Activated CD4-positive, alpha-beta T cell treated with anti-CD3 and anti-CD28 coated beads, Interleukin-2, amount 10 ng/mL, durations not matched to agents 24 days and 14 days (primary cell): ENCODE measurements at places on chromosomes 12 and 14. TPM values are rescaled to one million over a fixed set of nuclear protein-coding genes. Genes with fewer than 3 reads are reported as not detected.

Gene DEPDC4
- 1.3 and 2.9 TPM in 2 replicates for total RNA-seq

Gene ALDH2
- total RNA-seq = 0.09 and 0.21 TPM in 2 replicates

Gene NEUROD4
- total RNA-seq = not detected in 2 replicates

Gene FGF23
- not detected in 2 replicates for total RNA-seq

Gene STXBP6
- not detected in 2 replicates for total RNA-seq

Gene PZP
- total RNA-seq = not detected in 2 replicates

Gene TSPAN11
- not detected in 2 replicates for total RNA-seq

Gene MLF2
- 163 and 180 TPM in 2 replicates for total RNA-seq

Gene DPF3
- total RNA-seq = 1.5 and 2.8 TPM in 2 replicates

Gene MAP3K9
- total RNA-seq = 4.2 TPM in 2 replicates

Gene KCNK10
- not detected in 2 replicates for total RNA-seq

Gene JAG2
- 9.7 and 11.2 TPM in 2 replicates for total RNA-seq

Gene APOF
- total RNA-seq = not detected in 2 replicates

Gene KRT1
- total RNA-seq = not detected in 2 replicates

Gene PMCH
- total RNA-seq = 6.3 and 8.4 TPM in 2 replicates

Gene GPD1
- total RNA-seq = 0.62 and 0.91 TPM in 2 replicates

Gene ETNK1
- 94.5 and 102 TPM in 2 replicates for total RNA-seq

Gene GNG2
- total RNA-seq = 104 and 105 TPM in 2 replicates

Gene CIDEB
- 21.8 and 22.2 TPM in 2 replicates for total RNA-seq

Gene NYNRIN
- total RNA-seq = not detected in 2 replicates

Gene NKX2-1
- not detected in 2 replicates for total RNA-seq

Gene SDR9C7
- total RNA-seq = not detected in 2 replicates
